Endothelial cell of umbilical vein (primary cell): ENCODE measurements at places on chromosomes 2 and 18.
A peak's percentile ranks its signal among the peaks of the same experiment; 100 is the strongest.

DNA sequence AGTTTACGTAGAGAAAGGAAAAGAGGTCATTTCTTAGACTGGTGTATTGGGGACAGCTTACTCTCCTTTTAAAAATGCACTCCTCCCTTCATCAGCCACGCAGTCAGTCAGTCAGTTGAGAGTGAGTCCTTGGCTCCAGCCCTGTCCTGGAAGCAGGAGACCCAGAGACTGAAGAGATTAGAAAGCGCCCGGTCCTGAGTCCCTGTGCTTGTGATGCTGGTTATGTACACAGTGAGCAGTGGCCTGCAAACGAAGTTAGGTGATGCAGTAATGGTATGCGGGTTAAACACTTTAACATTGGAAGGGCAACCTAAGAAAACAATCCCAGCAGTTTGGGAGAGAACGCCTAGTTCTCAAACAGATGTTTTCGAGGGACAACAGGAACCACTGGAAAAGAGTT, 6.3 kb upstream of the ASB1 start:
- DNase-seq: no peak

DNA sequence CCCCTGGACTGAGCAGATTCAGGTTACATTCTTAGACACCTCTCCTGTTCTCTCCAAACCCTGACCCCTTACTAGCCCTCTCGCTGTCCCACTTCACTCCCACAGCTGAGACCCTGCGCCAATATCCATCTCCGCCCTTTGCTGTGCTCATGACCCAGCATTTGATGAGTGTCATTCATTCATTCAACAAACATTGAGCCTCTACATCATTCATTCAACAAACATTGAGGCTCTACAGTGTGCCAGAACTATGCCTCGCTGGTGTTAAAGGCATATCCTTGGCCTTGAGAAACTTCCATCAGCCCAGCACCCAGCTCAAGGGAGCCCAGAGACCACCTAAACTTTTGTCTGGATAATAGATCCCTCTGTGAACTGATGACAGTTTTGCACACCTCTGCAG, 41.9 kb upstream of the MRPL33 start:
- DNase-seq: no peak

GRCh38 chr2:20641123-20641985, 9.5 kb downstream of the HS1BP3 start:
- peak; percentile 33 for DNase-seq

DNA sequence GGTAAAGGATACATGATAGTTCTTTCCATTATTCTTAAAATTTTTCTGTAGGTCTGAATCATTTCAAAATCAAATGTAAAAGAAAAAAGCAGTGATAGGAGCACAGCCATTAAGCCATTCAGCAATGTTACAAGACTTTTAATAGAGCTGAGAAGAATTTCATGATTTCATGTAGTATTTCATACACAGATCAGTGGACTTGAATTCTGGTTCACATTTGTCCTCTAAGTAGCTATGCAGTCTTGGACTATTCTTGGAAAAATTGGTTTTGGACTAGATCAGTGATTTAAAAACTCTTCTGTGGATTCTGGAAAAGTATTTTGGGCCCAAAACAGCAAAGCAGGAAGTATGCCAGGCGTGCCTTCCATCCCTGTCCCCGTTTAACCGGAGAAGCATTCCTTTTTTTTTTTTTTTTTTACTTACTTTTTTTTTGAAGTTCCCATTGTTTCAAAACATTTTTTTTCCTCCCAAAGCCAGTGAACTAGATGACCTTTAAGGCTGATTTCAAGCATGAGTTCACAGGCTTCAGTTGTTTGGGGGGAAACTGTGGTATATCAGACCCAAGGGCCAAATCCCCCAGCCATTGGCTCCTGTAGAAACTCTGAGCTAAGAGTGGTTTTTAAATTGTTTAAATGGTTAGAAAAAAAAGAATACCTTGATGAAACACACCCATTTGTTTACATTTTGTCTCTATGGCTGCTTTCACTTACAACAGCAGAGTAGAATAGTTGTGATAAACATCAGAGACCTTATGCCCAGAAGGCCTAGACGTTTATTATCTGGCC, 17.5 kb upstream of the POLI start:
- peak; percentile 46 for DNase-seq

- DNase-seq: no peak
Measured at GRCh38 chr18:62537946-62538345, 15.1 kb downstream of the ZCCHC2 start.

GRCh38 chr2:74925361-74925786, 33.1 kb upstream of the POLE4 start:
- no peak for DNase-seq

DNA sequence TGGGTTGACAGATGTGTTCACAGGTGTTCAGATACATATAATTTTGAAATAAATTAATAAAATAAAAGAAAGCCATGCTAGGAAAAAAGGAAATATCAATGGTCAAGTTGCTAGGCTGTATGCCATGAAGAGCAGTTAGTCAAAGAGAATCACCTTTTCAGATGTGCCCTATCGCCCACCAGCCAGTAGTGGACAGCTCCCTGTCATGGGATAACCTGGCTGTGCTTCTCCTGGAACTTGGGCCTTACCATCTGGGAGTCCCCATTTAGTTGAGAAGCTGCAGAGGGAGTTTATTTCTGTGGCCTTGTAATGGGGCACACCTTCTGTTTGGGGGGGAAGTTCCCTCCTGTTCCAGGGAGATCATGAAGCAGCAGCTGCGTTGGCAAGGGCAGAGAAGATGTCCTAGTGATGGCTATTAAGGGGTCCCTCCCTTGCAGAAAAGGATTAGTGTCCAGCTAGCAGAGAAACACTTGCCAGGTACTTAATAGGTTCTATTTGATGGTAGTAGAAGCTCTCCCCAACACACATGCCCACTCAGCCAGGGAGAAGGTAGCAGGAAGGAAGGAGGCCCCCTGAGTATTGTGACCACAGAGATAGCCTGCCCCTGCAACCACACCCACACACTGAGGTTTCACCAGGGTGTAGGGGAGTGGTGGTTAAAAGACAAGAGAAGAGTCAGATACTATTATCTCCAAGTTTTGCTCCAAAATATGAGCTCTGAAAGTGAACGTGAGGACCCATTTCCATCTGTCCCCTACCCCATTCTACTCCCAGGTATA, 117.7 kb downstream of the B3GNT2 start:
- DNase-seq: no peak

DNA sequence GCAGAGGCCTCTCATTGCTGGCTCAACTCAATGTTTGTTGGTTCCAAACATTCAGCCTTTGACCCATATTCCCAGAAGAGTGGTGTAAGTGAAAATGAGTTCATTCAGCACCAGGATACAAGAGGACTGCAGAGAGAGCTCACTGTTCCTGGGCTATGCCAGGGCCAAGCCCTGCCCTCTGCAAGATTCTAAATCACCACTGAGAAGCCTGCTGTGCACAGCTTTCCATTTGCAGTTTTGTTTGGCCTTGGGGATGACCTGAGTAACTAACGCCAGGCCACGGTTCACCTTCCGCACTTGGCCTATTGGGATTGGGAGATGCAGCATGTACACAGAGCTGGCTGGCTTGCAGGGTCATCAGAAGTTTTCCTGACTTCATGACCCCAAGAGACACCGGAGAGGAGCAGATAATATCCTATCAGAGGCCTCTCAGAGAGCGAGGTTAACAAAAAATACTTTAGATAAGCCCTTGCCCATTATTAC, 12.6 kb downstream of the GKN1 start:
- DNase-seq: no peak

DNA sequence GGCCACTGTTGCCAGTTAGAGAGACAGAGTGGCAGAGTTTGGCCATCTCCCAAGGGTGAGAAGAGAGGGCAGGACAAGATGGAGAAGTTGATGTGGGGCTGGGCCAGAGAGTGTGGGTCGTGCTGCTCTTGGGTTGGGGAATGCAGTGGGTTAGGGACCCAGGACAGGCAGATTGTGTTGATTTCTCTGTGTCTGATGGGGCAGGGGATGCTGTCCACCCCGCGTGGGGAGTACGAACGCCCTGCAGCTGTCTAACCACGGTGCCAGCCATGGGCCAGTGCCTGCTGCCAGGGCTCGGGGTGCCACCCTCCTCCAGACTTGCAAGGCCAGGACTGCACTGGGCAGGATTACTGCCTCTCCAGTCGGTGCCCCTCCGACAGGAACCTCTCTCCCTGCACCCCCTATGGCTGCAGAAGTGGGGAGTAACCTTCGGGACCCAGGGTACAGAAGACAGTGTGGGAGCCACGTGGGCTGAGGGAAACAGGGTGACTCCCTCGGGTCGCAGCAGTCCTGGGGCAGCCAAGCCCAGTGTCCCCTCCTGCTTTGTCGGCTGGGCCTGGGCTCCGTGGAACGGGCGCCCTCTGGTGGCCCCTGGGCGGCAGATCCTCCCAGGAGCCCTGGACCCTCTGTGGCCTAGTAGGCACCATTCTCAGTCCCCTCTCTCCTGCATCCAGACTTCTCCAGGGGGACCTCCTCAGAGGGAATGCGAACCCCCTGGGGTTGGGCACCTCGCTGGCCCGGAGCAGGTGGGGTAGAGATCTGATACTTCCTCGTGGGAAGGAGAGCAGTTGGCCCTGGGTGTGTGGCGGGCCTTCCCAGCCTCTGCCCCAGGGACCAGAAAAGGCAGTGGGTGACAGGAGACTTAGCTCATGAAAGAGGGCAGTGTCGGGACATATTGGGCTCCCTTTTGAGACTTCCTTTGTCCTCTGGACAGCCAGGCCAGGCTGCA, 2.7 kb downstream of the GPC1 start:
- peak; percentile 53 for DNase-seq

- no peak for DNase-seq
Measured at GRCh38 chr18:8966821-8967220, 135.7 kb upstream of the NDUFV2 start.
